Neuronal stem cell (in vitro differentiated cells): ENCODE measurements at places on chromosomes 3 and 15.

DNA sequence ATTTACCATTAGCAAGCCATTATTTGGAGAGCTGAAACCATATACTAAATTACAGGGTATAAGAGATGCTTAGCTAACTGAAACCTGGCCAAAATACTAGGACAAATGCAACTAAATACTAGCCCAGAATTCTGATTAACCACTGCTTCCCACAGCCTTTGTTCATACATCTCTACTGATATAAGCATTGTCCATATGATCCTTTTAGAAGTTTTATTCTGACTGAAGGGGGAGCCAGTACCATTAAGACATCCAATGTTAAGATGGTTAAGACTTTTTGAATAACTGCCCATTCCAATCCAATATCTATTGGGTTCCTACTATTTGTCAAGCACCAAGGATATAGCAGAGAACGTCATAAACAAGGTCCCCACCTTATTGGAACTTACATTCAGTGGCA is 421.3 kb downstream of the FOXP1 start:
- no peak for DNase-seq

- DNase-seq = no peak
Observed at GRCh38 chr3:156720826-156721225, 46.4 kb downstream of the TIPARP start.

DNA sequence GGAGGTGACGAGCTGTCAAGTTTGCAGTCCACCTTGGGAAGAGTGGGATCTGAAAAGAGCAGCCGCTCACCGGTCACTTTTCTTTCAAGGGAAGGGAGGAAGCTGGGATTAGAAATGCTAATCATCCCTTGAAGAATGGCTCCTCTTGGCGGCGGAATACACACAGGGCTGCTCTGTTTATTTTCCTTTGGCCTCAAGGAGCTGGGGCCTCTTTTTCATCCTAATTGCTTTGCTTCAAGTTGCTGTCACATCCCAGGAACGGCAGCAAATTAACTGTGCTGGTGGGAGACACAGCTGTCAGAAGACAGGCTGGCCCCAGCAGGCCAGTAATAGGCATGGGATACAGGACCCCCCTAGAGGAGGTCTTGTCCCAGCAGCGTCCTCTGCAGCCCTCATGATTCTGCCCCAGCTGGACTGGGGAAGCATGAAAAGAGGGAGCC is 6.7 kb downstream of the KBTBD13 start:
- DNase-seq = peak; percentile 84

DNA sequence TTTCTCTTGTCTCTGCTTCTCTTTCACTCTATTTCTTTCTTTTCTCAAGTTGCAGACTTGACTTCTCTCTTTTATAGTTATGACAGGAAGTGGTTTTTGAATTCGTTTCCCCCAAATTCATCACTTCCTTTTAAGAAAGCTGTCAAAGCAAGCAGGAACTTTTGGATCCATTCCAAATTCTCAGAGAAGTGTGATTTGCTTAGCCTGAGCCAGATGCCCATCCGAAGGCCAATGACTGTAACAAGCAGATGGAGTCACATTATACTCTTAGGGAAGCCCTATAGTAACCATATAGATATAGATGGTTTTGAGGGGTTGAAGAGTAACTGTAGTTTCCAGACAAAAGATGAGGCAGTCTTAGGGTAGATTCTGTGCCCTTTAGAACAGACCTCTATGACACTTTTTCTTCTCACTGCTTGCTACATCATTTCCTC is 592.0 kb upstream of the KCNMB2 start:
- no peak for DNase-seq

DNA sequence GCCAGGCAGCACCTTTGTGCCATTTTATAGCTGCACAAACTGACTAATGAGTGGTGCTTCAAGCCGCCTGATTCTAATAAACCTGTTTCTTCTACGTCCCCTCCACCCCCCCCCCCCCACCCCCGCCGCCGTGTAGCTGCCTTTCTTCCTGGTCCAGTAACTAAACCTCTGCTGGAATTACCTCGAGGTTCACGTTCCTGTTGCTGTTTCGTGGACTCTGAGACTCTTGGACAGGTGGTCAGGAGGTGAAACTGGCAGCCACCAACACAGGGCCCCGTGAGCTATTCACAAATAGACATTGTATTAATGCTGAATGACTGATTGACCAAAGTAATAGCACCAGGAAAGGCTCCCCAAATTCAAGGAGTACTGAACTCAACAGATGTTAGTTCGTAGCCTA is 73.9 kb downstream of the TRIM69 start:
- no peak for DNase-seq

GRCh38 chr3:25421747-25422146 is 6.3 kb upstream of the RARB start:
- DNase-seq = no peak

- DNase-seq = no peak
Observed at GRCh38 chr3:180433152-180433551, 168.8 kb upstream of the TTC14 start.

DNA sequence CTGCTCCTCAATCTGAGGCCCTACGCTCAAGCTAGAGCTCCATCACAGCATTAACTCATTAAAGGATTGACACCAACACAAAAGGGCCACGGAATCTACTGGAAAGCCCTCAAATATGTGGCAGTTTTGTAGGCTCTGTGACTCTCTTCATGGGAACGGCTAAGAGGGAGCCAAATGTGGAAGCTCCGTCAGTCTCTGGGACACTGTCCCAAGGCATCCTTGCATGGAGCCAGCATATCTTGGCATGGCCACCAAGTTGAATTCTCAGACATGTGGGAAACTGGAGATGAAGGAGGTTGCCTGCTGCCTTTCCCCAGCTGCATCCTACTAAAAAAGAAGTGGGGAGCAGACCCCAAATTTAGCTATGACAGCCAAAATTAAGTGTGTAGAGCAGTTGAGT is 296.9 kb downstream of the NTRK3 start:
- DNase-seq = no peak

GRCh38 chr3:110493438-110494092 is 578.1 kb upstream of the NECTIN3 start:
- DNase-seq = no peak

DNA sequence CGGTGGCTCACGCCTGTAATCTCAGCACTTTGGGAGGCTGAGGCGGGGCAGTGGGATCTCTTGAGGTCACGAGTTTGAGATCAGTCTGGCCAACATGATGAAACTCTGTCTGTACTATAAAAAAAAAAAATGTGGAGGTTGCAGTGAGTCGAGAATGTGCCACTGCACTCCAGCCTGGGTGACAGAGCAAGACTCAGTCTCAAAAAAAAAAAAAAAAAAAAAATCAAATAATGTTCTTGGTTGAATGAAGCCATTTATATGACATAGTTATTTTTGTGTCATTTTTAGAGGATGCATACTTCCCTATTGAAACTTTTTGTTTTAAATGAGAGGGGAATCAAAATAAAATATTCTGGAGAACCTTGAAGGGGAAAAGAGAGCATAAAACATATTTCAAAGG is 3.1 kb downstream of the HMCES start:
- no peak for DNase-seq

DNA sequence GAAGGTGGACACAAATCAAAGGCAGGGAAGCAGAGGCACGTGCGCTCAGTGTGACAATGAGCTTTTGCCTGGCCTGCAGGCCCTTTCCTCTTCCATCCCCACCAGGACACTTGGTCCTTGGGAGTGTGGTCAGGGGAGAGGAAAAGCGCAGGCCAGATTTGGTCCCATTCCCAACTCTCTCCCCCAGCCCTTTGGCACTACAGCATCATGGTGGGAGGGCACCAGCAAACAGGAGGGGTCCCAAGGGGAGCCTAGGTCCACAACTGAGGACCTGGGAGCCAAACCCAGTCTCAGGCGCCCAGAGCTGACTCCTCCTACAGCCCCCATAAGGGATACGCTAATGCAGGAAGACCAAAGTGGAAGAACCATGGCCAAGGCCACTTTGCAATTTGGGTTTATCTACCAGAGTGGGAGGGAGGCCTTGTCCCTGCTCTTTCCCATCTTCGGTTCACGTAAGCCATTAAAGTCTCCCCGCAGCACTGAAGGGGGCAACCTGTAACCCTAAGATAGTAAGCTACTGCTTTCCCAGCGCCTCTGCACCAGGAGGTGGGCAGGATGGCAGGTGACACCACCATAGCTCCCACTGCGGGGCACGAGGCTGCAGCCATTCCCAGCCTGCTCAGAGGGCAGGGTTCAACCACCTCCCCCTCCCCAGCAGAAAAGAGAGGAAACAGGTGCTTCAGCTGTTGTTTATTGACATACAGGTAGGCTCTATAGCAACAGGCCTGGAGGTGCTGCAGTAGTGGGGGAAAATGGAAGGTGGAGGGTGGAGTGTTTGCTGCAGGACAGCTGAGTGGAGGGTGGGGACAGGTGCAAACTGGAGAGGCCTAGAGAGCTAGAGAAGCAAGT is 993 bp upstream of the GRAMD2A start:
- no peak for DNase-seq

- DNase-seq = no peak
Observed at GRCh38 chr3:161879470-161879869, 382.9 kb downstream of the OTOL1 start.

DNA sequence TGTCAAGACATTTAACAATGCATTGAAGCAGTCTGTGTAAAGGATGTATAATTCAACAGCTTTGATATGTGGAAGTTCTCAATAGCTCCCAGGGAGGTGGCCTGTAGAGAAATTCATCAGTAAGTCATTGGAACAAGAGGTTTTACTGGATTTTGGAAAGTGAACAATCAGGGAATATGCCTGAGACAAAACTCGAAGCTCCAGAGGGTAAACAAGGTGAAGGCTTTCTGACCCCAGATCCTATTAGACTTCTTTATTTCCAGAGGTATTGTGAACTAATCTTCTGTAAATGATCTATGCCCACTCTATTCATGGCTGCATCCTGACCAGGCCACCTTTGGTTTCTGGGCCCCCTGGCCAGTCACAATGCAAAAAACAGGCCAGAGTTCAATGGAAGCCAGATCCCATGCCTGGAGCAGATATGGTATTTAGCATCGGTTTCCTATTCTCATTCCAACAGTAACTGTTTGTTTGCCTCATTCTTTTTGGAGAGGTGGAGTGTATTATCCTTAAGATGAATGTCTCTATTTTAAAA is 177.3 kb downstream of the SATB1 start:
- DNase-seq = peak; percentile 36

DNA sequence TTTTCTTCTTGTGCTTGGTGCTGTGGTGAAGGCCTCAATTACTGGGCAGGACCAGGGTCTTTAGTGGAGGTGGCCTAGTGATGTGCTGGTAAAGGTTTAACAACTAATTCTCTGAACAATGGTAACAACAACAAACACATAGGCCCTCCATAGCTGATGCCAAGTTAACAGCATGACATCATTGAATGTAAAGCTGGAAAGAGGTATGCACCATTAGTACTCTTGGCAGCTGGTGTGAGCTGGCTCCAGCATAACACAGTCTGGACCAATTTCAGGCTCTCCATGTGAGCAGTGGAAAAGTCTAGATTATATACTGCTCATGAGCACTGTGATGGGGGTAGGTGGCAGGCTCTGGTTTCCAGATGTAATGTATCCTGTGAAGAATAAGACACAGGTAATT is 61.8 kb downstream of the SLC7A14 start:
- no peak for DNase-seq

GRCh38 chr3:14602006-14602803 is 49.4 kb upstream of the CCDC174 start:
- DNase-seq = no peak

- no peak for DNase-seq
Observed at GRCh38 chr3:73213896-73214295, 152.4 kb downstream of the EBLN2 start.

DNA sequence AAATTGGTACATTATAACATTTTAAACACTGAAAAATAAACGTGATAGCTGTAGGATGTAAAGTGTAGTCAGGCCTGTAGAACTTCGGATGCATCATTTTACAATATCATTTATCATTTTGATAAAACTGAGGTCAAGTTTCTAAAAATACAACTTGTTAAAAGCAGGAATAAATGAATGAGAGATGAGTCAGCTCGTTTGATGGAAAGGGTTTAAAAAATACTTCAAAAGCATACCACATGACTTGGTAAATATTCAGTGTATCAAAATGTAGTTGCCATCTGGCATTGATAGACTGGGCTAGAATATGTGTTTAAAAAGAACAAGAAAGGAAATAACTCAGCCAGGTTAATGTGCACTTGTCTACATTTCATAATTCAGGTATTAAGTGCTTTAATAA is 357.0 kb downstream of the TIGIT start:
- DNase-seq = no peak

- no peak for DNase-seq
Observed at GRCh38 chr3:14047841-14048240, 76.8 kb downstream of the CHCHD4 start.

DNA sequence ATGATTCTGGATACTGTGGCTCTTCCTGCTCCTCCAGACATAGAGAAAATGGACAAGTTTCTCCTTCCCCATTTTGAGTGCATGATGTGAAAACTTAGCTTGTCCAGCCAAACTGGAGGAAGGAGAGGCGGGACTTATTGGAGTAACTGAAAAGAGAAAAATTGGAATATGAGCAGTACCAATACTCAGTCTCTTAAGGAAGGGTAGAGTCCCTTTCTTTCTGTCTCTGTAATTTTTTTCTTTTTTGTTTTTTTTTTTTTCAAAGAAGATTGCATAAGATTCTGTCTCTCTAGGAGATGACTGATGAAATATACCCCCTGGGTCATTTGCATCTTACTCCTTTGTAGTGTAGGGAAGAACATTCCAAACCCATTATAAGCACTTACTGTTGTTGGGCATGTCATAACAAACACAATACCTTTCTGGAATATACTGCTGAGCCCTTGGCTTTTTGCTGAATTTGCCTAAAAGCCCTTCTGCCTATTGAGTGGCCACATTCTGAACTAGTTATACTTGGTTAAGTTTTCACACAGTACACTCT is 498.1 kb upstream of the TPRG1 start:
- no peak for DNase-seq

DNA sequence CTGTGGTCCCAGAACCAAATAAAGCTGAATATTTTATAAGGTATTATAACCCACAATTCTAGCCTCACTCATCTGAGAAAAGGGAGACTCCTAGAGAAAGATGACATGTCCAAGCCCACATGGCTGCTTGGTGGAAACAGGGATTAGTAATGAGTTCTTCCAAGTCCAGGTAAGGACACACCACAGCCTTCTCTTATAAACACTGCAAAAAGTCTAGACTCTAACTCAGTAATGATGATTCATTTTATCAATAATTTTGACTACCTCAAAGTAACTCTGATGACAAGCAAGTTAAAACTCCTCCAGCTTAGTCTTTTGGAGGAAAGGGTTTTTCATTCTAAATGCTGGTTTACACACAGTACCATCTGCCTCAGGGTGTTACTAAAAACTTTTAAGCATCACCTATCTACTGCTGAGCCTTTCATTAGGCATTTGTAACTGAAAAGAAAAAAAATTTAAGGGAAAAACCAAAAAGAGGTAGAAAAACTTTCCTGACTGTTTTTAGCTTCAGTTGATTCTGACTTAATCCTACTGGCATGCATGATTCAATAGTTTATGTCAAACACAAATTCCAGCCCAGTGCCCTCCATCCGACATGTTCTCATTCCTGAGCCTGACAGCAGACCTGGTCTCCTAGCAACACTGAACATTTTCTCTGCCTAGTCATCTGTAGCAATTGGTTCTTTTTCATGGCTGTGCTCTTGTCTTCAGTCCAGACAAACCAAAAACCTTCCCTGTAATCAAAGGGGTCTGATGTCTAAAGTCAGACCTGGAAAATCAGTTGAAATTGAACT is 43.9 kb downstream of the P3H2 start:
- DNase-seq = peak; percentile 78
